ENCODE measurements at places on chromosomes 3 and 15.

DNA sequence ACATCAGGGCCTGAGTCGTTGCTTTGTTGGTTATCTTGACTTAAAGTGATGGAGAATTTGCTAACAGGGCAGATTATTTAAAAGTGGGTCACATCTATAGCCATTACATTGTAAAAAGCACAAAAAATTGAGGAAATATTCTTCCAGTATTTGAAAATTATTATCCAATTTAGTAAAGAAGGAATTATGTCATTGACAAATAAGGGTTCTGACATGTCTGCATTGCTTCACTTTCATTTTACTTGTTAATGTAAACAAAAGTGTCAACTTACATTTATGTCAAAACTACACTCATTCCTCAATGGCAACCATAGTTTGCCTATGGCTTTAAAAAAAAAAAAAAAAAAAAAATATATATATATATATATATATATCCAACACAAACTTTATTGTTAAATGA, 3.4 kb upstream of the PARP14 start:
- no peak for ATAC-seq

DNA sequence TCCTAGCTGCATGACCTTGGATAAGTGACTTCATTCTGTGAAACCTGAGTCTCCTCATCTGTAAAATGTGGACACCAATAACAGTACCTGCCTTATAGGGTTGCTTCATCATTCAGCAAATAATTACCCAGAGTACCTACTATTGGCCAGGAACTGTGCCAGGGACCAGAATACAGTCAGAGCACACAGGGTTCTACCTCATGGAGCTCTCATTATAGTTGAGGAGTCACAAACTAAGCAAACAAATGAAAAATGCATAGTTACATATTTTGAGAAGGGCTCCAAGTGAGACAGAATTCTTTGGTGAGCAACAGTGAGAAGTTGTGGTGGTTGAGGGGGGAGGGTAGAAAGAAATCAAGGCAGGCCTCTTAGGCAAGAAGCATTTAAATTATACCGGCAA, 308.6 kb upstream of the WNT5A start:
- ATAC-seq: no peak

- no peak for ATAC-seq
Measured at GRCh38 chr3:195873971-195874370, 34.4 kb downstream of the TNK2 start.

DNA sequence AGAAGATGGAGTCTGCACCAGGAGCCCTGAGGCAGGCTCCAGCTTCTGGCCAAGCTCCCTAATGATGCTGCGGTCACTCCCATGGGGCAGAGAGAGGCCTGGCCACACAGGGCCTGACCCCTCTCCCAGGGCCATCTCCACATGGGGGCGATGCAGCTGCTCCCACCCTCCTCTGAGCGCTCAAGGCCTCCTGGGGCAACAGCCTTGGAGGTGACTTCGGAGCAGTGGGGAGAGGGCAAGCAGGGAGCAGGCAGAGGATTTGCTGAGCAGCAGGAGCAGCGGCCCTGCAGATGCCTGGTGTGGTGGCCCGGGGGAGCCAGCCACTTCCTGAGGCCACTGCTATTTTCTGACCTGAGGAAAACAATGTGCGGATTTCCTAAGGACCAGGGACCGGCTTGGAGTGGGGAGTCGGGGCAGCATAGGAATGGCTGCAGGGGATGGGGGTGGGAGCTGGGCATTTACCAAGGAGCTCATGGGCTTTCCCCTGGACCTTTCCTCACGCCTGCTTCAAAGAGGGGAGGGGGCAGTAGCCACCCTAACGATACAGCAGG, 81.6 kb upstream of the RPL32 start:
- no peak for ATAC-seq

GRCh38 chr3:167913219-167913835, 177.8 kb downstream of the SERPINI1 start:
- no peak for ATAC-seq

GRCh38 chr3:134029734-134030378, at the start of gene SLCO2A1:
Gene SLCO2A1 (minus strand): TSS chr3:134029925. CDS start chr3:134029802, 123 bp downstream.
- ATAC-seq: peak; percentile 58

GRCh38 chr15:40991355-40991754, 38.1 kb downstream of the CHAC1 start:
- ATAC-seq: peak; percentile 53

DNA sequence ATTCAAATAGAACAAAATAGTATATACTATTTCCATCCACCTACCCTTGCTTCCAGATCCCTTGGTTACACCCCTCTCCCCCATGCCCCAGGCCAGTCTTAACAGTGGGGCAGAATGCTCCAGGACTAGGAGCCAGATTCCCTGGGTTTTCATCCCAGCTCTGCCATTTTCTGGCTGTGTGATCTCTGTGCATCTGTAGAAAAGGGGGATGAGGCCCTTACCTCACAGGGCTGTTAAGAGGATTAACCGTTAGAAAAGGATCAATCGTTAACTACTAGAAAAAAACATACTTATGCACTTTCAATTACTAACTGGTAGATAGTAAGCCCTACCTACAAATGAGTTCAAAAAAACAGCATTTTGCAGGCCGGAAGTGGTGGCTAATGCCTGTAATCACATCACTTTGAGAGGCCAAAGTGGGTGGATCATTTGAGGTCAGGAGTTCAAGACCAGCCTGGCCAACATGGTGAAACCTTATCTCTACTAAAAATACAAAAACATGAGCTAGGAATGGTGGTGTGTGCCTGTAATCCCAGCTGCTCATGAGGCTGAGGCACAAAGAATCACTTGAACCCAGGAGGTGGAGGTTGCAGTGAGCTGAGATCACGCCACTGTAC, 11.7 kb downstream of the EBLN2 start:
- no peak for ATAC-seq

DNA sequence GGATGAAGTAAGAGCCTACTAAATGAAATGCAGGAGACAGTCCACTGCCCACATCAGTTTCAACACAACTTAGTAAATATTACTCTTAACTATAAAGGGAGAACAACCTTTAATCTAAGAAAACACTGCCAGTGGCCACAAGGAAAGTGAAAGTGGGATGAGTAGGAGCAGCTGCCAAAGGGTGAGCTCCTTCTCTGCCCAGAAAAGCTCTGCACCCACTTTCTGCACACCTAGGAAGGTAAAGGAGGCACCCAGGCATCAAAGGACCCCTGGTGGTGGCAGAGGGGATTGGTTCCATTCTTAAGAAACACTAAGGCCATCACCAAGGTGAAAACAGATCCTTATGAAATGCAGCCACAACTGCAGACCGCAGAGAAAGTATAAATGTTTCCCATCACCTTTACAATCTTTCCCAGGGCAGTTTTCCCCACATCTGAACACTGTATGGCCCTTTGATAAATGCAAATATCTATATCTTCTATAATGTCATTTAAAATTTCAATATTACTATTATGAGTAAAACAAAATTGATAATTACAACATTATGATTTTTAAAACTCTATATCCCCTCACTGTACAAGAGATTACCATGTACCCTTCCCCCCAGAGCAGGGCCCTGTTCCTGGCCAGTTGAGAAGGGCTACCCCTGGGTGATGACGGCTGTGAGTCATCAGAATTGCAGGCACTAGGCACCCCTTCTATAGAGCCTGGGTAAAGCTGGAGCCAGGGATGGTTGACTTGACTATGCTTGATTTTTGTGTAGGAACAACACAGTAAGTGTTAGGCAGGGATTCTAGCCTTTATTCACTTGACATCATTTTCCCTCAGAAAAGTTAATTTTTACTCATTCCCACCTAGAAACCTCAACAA, 92.0 kb downstream of the SNRK start:
- ATAC-seq: peak; percentile 78

DNA sequence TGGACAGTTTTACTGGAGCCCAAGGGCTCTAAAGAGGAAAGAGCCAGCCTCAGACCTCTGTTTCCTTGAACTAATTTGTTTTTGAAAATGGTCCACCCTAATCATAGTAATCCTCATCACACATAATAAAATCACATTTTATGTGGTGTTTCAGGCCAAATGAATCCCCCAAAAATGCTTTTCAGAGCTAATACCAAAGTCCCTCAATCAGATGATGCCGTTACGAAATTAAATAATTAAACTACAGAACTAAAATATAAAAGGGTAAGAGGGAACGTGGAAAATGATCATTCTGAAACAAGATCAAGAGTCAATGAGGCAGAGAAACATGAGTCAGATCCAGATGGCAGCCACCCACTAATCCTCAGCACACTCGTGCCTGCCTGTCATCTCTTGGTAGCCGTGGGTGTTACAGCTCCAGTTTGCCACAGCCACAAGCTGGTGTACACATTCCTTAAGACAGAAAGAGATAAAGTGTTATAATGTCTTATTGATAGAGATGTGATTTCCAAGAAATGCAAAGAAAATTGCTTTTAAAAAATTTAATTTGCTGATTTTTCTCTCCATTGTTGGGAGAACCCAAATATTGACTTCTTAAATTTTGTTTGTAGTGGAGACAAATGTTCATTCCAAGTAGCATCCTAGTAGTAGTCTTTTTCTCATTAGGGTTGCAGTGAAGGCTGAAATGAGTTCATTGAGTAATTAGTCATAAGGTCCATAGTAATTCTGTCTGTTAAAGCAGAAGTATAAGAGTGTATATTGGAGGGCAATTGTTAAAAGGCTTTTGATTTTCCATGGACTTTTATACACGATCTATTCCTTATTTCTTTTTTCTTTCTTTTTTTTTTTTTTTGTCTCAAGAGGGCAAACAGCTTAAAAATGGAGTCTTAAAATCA, 104.2 kb downstream of the AGBL1 start:
- ATAC-seq: no peak

- ATAC-seq: no peak
Measured at GRCh38 chr3:87045473-87045872, 54.5 kb upstream of the VGLL3 start.

GRCh38 chr3:113057117-113057516, 66.3 kb downstream of the GTPBP8 start:
- ATAC-seq: no peak

GRCh38 chr15:47206358-47206978, 510.8 kb upstream of the SEMA6D start:
- no peak for ATAC-seq

DNA sequence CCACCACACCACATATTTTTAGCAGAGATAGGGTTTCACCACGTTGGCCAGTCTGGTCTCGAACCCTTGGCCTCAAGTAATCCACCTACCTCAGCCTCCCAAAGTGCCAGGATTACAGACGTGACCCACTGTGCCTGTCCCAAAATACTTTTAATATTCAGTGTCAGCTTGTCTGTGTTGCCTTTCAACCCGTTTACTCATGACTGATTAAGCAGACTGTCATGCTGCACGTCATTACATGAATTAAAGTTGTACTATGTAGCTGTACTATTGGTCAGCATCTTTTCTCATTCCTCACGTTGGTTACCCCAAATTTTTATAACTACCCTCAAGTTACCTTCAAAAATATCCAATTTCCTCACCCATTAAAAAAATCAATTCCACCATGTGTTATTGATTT, 48.7 kb upstream of the GADL1 start:
- no peak for ATAC-seq

- ATAC-seq: no peak
Measured at GRCh38 chr3:126116526-126116925, 32.6 kb upstream of the SLC41A3 start.

DNA sequence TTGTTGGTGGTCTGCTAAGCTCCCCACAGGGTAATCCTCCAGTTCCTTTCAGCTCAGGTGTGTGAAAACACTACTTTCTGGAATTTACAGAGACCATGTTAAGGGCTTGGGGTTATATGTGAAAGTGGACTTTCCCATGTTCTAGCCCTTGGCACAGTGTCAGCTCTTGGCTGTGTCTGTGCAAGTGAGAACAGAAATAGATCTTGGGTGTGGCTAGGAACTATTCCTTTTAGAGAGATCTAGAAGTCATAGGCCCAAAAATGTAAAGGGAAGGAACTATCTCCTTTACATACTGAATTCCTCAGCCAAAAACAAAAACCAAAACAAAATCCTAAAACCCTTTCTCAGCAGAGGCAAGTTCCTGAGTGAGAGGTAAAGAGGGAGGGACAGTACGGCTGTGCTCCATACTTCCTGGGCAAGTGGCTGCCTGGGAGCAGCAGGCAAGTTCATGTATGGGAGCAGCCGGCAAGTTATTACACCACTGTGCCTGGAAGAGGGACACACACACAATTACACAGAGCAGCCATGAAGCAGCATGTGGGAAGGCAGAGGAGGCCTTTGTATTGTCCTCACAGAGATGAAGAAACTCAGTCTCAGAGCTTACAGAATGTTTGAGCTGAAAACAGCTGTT, 19.9 kb upstream of the C3orf62 start:
- ATAC-seq: peak; percentile 82

DNA sequence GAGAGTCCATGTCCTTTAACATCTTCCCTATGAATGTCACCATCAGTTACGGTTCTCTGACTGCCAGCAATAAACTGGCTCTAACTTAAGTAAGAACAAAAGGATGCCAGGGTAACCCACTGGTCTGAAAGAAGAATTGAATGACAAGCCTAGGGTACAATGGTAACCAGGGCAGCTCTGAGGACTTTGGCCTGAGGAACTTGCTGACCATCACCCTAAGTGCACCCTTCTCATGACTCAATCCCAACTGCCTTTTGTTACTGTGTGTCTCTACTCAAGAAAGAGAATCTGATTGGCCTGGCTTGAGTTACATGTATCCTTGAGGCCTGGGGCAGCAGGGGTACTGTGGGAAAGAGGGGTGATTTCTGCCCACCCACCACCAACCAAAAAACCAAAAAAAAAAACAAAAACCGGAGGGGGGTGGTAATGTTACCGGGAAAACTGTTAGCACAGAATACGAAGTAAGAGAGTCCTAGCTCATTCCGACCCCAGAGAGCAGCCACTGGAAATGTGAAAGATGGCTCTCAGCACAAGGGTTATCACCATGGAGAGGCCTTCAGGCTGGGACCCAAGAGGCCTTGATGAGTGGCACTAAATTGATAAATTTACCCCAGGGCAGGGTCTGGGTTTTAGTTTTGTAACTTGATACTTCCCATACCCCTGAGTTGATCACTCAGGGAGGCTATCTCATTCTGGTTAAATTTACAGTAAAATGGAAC, 9.3 kb upstream of the SLC28A1 start:
- ATAC-seq: no peak

DNA sequence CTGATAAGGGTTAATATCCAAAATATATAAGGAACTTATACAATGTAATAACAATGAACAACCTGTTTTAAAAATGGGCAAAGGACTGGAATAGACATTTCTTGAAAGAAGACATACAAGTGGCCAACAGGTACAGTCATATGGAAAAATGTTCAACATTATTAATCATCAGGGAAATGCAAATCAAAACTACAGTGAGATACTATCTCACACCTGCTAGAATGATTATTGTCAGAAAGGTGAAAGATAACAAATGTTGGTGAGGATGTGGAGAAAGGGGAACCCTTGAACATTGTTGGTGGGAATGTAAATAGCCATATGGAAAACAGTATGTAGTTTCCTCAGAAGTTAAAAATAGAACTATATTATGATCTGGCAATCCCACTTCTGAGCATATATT, 20.4 kb downstream of the GOLM2 start:
- ATAC-seq: no peak

All from esophagus mucosa (tissue), 1 donor.